ENCODE measurements at places on chromosomes 4 and X.

DNA sequence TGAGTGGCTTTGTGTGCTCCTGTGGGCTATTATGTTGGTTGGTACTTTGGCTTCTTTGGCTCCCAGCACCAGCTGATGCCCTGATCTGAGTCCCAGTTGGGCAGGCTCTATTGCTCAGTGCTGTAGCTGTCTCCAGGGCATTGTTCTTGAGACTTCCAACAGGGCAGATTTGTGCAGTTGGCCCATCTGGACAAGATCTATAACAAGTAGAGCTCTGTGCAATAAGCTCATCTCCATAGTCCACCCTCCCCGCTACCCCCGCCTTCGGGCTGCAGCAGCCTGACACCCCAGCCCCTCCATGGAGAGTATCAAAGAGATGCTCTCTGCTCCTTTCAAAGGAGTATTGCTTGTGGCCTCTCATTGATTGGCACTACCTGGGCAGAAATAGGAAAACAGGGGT lies 5.8 kb upstream of the TMEM31 start:
- DNase-seq: no peak

DNA sequence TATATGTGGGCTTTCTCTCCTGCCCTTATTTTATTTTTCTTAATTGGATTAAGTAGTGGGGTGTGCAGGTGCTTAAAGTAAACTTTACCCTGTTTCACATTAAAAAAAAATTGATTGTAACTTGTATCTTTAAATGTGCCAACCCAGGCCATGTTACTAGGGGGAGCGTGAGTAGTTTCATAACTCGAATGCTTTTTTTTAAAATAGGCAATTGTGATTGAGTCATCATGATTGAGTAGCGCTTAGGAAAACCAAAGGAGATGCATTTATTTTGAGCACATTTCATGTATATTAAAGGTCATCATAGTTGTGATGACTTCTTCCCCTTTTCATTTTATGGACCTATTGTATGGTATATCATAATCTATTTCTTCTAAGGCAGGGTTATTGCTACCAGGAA lies 32.2 kb downstream of the GPAT3 start:
- DNase-seq: no peak

- DNase-seq: no peak
Observed at GRCh38 chr4:72011906-72012305, 19.9 kb upstream of the NPFFR2 start.

DNA sequence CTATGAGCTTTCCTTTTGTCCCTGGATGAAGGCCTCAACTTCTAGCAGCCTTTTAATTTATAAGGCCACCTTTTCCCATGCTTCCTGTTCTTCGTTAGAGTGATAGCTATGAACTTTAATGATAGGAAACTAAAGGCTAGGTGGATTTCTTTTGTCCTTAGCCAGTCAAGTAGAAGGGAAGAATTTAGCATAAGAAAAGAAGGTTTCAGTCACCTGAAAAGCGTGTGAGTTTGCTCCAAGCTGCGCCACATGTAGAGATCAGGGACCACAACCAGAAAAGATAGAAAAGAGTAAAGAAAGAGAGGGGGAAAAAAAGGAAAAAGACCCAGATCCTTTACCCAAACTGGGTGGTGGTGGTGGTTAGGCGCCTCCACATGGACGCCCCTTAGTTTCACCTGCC lies 28.6 kb downstream of the LUZP4 start:
- DNase-seq: no peak

DNA sequence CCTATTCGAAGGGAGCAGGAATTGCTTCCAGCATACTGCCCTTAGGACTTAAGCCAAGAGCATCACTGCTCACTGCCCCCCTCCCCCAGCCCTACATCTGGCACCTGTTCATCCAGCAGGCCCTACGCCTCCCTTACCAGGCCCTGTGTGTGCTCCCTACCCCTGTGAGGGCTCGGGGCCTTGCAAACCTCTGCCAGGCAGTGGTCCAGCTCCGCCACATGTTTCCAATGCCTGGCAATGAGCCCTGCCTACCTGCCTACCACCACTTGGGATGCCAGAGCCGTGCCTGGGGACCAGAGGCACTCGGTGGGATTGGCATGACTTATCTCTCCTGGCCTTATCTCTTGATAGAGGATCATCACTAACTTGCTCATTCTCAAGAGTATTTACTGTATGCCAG lies 27.5 kb upstream of the MTM1 start:
- no peak for DNase-seq

- DNase-seq: no peak
Observed at GRCh38 chrX:111010111-111010510, 85.9 kb upstream of the PAK3 start.

DNA sequence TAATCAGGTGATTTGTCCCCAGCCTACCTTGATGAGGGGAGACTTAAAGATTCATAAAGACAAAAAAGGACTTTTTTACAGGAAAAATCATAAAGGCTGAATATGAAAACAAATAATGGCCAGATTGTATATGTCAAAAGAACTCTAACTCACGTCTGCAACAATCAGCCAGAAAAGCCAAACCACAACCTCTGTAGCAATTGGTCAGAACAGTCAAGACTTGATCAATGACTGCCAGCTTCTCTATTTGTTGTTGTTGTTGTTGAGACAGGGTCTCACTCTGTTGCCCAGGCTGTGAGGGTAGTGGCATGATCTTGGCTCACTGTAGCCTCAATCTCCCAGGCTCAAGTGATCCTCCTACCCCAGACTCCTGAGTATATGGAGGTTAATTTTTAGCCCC lies 35.9 kb upstream of the PPA2 start:
- no peak for DNase-seq

DNA sequence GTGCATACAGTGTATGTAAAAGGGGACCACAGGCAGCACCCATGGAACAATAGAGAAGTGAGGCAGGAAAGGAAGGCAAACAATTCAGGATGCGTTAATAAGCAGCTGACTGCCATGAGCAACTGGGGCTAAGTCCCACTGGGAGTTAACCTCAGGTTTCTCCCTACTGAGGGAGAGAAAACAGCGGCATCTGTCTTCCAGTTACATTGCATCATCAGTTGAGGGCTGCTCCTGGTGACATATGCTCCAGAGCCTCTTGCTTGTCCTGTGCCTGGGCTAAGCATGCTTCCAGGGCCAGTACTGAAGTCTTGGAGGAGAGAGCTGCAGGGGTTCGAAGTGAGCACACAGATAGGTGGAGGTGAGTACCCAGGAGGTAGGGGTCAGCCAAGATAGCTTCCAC lies 24.3 kb downstream of the RAI2 start:
- no peak for DNase-seq

- DNase-seq: no peak
Observed at GRCh38 chr4:110994781-110995180, 371.9 kb upstream of the PITX2 start.

GRCh38 chr4:128298852-128299251 lies 11.2 kb upstream of the PGRMC2 start:
- no peak for DNase-seq

DNA sequence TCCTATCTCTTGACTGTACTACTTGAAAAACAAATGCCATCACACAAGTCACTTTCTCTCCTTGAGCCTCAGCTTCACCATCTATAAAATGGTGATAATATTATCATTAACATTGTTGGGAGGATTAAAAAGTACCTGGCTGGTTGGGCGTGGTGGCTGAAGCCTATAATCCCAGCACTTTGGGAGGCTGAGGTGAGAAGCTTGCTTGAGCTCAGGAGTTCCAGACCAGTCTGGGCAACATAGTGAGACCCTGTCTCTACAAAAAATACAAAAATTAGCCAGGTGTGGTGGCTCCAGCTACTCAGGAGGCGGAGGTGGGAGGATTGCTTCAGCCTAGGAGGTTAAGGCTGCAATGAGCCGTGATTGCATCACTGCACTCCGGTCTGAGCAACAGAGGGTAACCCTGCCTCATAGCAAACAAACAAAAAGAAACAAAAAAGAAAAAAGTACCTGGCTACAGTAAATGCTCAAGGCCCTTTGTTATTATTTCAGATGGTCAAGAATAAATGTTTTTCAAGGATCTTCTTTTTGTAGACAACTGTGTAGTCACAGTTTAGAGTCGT lies 120.3 kb downstream of the CHRNA9 start:
- DNase-seq: no peak

- no peak for DNase-seq
Observed at GRCh38 chr4:142121448-142122350, 485.3 kb downstream of the IL15 start.

- DNase-seq: no peak
Observed at GRCh38 chrX:39519566-39520301, 578.0 kb downstream of the BCOR start.

DNA sequence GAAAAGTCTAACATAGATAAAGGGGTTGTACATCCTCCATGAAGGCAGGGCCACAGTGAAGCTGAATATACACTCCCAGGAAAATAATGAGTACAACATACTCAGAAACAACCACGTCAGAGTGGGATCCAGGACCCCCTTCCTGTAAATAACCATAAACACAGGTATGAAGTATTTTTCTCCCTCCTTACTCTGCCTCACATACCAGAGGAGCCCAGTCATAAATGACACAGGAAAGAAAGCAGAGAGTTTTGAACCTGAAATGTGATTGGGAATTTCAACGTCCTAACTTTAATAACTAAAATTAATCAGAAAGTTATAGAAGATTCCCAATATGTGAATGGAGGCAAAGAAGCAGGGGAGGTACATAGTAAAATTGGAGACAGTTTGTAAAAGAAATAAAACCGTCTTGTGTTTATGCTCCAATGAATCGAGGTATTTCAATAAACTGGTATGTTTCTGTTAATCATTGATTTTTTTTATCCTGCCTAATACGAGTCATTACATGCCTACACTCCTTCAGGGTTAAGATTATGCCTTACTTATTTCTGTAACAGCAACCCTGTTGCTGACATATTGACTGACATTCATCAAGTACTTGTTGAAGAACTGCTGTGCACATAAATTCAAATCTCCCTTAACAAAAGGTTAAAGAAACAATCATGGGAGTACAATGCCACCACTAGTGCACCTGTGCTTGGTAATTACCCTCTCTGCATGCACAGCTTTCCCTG lies 431.3 kb downstream of the KCNIP4 start:
- DNase-seq: no peak

GRCh38 chrX:153539171-153539978 lies 21.9 kb downstream of the ATP2B3 start:
- DNase-seq: peak; percentile 82

DNA sequence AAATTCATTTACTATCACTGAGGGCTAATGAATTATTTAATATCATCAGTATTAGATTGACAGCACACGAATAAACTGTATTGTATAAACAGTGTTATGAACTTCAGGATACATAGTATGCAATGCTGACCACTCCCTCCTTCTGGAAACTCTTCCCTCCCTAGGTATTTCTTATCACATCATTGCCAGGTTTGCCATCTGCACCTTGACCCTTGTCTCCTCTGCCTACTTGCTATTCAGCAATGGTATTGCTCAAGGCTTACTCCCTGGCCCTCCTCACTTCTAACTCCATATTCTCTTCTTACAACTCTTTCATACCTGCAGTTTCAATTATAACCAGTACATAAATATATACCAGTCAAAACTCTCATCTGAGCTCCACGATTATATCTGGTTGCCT lies 38.9 kb downstream of the ATP8A1 start:
- no peak for DNase-seq

DNA sequence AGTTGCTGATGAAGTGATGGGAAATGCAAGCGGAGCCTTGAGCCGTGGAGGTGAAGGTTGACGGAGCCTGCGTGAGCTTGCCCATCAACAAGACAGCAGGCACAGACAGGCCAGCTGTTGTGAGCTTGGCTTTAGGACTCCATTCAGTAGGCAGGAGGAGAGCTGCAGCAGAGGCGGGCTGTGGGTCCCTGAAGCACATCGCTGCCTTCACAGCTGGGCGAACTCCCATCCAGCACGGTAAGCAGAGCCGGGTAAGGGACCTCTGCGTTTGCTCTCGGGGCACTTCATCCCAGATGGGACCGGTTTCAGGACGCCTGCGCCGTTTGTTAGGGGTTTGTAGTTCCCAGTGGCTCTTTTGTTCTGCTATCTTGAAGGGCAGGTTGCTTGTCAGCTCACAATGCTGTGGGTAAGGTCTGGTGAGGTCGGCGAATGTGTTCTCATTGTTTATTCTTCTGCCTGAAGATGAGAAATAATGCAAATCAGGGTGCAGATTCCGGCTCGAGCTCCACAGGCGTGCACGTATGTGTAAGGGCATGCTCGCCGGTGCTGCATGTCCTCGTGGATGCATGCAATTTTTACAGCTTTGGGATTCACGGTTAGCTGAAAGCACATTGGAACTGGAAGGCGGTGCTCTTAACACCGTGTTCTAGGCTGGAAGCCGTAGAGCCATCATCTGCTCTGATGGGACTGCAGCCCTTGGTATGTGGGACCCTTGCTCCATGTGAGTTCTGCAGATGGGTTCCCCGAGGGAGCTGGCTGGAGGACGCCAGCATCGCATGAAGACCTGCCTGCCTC lies 54.6 kb upstream of the CLDN34 start:
- no peak for DNase-seq

DNA sequence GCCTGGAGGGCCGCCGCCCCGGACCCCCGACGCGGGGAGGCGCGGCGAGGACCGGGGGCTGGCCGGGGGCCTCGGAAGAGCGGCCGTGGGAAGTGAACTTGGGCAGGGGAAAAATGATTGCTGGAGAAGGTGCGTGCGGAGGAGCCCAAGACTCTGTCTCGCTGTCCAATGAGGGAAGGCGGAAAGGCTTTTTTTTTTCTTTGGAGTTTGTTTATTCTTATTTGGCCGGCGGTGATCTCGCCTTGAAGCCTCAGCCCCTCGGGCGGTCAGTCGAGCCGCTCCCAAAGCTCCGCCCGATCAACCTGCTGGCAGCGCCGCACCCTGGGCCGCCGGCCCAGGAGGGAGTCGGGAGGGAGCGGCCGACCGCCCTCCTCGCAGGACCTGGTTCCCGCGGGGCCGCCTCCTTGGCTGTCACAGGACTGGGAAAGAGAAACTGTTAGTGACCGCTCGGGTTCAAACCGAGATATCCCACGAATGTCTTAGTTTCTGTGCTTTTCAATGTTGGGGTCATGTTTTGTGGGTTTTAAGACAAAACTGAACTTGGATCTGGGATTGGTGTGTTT lies 2.5 kb downstream of the CPEB2 start:
- DNase-seq: peak; percentile 39

GRCh38 chrX:46626566-46626965 lies 53.0 kb downstream of the CHST7 start:
- no peak for DNase-seq

GRCh38 chrX:69305333-69306062 lies 140.2 kb upstream of the PJA1 start:
- DNase-seq: no peak
